ENCODE measurements at places on chromosomes 11 and 22. TPM values are rescaled to one million over a fixed set of nuclear protein-coding genes. Genes with fewer than 3 reads are reported as not detected.

GRCh38 chr11:110028921-110029320 is 64.3 kb upstream of the ZC3H12C start:
- no peak for DNase-seq

GRCh38 chr11:127106938-127107337 is 106.4 kb upstream of the KIRREL3 start:
- no peak for DNase-seq

DNA sequence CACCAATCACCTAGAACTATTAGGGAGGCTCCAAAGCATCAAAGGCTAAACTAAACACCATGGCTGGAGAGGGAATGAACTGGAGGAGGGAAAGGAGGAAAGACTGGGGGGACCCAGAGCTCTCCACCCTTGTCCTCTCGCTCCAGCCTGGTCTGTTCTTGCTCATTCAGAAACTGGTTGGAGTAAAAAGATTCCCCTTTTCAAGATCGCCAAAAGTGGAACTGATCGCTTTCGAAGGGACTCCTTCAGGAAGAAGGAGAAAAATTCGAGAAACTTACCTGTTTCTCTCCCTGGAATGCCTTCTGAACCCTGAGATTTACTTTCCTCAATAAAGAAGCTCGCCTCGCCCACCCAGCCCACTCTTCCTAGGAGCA is 46.9 kb downstream of the OR4D9 start:
- DNase-seq, result no peak

- no peak for DNase-seq
Measured at GRCh38 chr11:59253001-59253400, 40.3 kb upstream of the MPEG1 start.

GRCh38 chr11:70268526-70268925 is 2.0 kb upstream of the PPFIA1 start:
- no peak for DNase-seq

- DNase-seq, result no peak
Measured at GRCh38 chr11:67287355-67288197, 1.5 kb upstream of the ANKRD13D start.

DNA sequence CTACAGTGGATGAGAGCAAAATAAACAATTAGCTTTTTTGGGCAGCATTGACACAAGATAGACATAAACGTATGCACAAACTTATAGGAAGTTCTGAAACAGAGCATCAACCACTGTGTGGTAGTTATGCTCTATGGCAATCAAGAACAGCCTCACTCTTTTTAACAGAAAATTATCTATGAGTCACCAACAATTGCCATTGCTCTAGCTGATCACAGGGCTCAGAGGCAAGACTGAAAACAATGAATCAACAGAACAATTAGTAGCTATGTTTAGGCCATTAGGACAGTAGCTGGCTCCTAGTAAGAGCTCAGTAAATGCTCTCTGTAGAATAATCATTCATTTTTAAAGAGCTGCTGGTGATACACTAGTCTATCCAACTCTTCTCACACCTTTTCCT is 34.9 kb upstream of the PICALM start:
- DNase-seq, result no peak

ARHGAP20 gene
- polyA plus RNA-seq, result not detected

DUSP8 gene
- 1.7 TPM for polyA plus RNA-seq

GAL3ST3 gene
- not detected for polyA plus RNA-seq

PANX2 gene
- 0.32 TPM for polyA plus RNA-seq

Data from keratinocyte (primary cell).